ENCODE measurements at places on chromosomes 13 and 19.

DNA sequence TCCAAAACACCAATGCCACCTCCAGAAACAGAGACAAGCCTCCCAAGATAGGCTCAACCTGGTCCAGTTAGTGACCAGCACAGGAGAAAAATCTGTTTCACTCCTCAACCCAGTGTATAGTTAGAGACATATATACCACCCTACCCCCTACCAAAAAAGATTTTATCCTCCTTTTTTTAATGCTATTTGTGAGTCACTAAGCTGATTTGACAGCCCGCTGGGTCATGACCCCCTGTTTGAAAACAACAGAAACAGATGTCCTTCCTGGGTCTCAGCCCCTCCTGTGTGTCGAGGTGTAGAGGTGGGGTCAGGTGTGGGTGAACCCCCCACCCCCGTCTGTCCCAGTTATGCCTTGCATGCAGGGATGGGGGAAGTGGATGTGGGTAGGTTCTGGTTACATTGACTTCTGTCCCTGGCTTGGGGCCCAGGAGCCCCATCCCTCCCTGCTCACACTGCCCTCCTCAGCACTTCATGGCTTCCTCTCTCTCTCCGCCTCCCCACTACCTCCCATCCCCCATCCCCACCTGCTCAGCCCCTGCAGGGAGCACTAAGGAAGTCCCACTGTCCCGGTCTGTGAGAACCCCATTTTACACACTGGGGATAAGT, 14.0 kb upstream of the TOMM40 start:
- DNase-seq: no peak

- no peak for DNase-seq
Measured at GRCh38 chr13:75197803-75198202, 284.2 kb downstream of the TBC1D4 start.

- no peak for DNase-seq
Measured at GRCh38 chr19:14563989-14564651, 7.7 kb downstream of the NDUFB7 start.

DNA sequence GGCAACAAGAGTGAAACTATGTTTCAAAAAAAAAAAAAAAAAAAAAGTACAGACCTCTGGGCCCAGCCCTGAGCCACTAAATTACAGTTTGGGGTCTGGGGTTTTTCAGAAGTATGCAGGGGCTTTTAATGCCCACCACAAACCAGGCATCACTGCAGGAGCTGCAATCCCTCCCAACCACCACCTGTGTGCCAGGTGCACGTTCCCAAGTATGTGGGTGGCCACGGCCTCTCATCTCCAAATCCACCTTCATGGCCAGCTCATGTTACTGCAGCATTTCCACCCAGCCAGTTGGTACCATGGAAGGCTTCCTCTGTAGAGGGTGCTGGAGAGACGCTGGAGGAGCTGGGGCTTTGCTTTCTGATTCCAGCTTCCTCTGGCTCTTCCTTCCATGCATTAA, 26.5 kb downstream of the CEP89 start:
- DNase-seq: no peak

- DNase-seq: no peak
Measured at GRCh38 chr13:47094734-47095434, 198.0 kb upstream of the HTR2A start.
